ENCODE measurements at places on chromosomes 7 and 10.

DNA sequence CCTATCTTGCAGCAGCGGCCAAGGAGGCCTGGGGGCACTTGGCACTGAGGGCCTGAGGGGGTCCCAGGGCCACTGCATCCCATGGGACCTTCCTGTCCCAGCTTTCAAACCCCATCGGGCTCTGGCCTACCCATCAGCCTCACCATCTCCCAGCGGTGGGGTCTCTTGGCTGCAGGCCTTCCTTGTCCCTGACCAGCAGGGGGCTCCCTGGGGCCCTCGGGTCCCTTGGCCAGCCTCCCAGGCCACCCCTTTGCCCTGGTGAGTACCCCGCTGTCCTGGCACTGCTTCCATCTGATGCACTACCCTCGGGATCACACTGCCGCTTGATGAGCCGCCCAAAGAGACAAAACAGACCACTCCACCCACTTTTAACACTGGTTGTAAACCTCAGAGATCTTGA lies 43.5 kb downstream of the YKT6 start:
- no peak for DNase-seq

DNA sequence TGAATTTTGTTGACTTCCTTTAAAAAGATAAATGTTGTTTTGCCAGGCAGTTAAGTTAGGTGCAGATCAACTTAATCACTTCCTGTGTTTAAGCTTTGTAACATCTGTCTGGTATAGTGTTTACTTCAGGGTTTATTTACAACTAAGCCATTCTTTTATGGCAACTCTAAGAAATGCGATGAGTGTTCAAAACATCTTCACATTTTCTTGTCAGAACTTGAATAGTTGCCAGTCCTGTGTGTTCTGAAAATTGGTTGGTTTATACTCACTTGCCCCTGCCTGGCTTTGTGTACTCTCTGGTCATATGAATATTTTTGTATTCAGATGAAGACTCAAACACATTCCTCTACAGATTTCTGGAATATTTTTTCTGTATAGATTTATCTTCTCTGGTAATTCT lies 327.2 kb downstream of the MDFIC start:
- DNase-seq = no peak

- peak; percentile 6 for DNase-seq
These were observed 734 bp downstream of the PTPN12 start for GRCh38 chr7:77537778-77538280.

GRCh38 chr10:8060704-8061121 lies 6.2 kb downstream of the GATA3 start:
- no peak for DNase-seq

- no peak for DNase-seq
These were observed 139.7 kb upstream of the TMEM72 start for GRCh38 chr10:44771233-44771995.

- DNase-seq = no peak
These were observed 432.0 kb downstream of the GRID1 start for GRCh38 chr10:85934586-85934985.

DNA sequence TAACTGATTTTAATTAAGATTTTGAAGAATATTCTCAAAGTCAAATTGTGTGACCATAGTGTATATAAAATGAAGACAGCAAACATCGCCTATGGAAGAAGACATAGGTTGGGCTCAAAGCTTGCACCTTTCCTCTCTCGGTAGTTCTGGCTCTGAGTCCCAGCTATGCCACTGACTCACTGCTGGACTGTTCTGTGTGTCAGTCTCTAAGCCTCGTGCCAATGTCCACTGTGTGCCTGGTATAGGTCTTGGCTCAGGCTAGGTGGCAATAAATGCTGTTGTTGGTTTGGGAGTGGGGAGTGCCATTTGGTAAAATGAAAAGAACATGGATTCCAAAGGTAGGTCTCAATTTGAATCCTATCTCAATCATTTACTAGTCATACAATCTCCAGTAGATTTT lies 137.5 kb upstream of the RHEB start:
- no peak for DNase-seq

- DNase-seq = no peak
These were observed 26.4 kb downstream of the ARL4A start for GRCh38 chr7:12713625-12714378.

DNA sequence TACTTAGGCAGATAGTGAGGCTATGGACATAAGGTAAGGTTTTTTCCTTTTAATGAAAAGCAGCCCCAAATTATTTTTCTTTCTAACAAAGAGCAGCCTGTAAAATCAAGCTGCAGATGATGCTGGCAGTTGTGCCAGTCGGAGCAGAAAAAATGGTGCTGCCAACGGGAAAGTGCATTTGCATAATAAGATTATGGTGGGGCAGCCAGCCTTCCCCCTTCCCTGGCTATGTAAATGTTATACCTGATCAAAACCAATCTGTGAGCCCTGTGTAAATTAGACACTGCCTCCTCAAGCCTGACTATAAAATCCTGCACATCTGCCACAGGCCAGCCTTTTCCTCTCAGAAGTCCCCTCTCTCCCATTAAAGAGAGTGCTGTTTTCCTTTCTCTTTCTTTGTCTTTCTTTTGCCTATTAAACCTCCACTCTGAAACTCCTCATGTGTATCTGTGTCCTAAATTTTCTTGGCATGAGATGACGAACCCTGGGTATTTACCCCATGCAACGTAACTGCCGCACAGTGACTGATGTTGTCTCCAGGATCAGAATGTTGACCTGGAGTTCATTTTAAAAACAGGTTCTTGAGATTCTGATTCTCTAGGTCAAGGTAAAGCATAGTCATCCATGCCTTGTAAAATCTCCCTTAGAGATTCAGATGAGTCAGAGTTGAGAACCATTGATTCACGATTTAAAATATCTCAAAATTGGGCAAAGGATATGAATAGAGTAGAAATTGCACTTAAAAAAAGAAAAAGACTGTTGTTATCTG lies 167.3 kb upstream of the C1GALT1 start:
- DNase-seq = no peak

- no peak for DNase-seq
These were observed 35.6 kb downstream of the POLL start for GRCh38 chr10:101552442-101552841.

DNA sequence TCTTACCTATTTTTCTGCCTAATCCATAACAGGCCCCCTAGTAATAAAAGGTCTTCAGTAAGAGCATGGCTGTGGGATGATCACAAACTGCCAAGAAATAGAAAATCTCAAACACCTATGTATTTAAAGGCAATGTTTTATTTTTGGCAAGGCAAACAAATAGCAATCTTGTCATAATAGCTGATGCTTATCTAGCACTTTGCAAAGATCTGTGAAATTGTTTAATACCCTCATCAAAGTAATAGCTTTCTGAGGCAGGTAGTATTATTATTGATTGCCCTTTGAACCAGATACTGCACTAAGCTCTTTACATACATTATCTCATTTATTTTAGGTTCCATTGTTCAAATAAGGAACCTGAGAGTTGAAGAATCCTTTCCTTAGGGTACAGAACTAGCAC lies 1.6 kb upstream of the CADPS2 start:
- DNase-seq = no peak

GRCh38 chr10:77027141-77027540 lies 610.5 kb downstream of the KCNMA1 start:
- DNase-seq = no peak

GRCh38 chr10:105540381-105540780 lies 899.3 kb downstream of the SORCS3 start:
- DNase-seq = no peak

DNA sequence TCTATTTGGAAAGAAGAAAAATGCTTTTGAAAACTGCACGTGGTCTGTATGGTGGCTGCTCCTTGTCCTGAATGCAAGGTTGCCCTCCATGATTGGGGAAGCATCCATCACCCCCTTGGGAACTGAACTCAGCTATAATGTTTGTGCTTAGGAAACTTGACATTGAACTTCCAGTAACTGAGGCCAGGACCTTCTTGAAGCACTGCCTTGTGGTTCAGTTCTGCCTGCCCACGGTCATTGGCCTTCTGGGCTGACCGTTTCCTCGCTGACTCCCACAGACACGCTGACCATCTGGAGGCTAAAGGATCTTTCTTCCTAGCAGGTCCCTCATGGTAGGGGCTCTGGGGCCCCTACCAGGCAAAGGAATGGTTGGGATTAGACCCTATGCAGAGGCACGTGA lies 247.8 kb downstream of the CAMK1D start:
- DNase-seq = no peak

- DNase-seq = no peak
These were observed 30.1 kb downstream of the BPGM start for GRCh38 chr7:134676743-134677142.

DNA sequence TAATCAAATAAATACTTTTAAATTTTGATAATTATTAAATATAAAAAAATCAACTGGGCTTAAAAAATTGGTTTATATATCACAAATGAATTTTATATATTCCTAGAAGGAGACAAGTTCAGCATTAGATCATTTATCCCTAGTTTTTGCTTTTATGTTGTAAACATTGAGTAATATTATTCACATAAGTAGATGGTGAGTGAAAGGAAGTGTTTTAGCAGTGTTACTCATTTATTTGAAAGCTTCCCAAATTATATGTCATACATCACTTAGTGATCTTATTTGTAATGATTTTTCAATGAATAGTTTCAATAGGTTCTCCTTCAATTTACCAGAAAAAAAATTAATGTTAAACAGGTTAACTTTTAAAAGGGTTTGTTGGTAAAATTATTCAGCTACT lies 15.8 kb downstream of the KLLN start:
- DNase-seq = no peak

- DNase-seq = no peak
These were observed 6.2 kb downstream of the CALML3 start for GRCh38 chr10:5530846-5531557.

DNA sequence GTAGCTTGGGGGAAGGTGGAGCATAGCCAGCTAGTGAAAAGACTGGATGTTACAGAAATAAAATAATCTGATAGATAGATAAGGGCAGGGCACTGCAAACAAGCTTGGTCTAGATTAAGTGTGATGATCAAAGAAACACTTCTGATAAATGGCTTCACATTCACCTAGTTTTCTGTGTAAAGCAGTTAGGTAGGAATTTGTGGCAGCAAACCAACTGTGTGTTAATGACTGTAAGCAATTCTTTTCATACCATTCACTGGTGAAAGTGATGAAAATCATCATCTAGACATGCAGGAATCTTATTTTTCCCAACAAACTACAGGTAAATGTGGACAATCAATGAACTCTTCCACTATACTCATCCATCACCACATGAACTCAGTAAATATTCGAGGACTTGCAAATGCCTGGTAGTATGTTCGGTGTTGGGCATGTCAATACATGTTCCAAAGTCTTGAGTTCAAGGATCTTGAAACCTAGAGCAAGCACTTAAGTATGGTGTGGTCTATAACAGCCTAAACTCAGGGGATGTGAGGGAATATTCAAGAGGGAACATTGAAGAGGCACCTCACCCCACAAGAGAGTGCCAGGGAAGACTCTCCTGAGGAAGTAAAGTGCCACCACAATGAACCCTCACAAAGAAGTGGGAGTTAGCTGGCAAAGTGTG lies 20.5 kb downstream of the PON3 start:
- DNase-seq = no peak

DNA sequence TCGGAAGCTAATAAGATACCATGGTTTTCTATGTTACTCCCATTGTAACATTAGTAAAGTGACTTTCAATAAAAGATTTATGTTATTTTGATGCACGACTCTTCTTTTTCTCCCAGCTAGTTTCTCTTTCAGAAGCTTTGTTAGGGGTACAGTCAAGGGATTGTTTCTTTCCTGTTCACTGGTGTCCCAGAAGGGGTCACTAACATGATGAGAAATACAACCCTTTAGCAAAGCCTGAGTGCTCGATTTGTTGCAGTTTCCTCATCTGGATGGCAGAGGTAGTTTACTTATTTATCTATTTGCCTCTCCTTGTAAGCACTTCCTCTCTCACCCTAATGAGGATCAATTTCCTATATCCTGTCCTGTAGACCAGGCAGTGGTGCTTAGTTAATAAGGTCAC lies 17.0 kb downstream of the SRI start:
- no peak for DNase-seq

GRCh38 chr10:54983255-54983654 lies 182.2 kb upstream of the PCDH15 start:
- DNase-seq = no peak

- DNase-seq = no peak
These were observed 817 bp downstream of the MLLT10 start for GRCh38 chr10:21534604-21535493.

GRCh38 chr7:105691082-105691679 lies 109.9 kb upstream of the EFCAB10 start:
- DNase-seq = no peak

DNA sequence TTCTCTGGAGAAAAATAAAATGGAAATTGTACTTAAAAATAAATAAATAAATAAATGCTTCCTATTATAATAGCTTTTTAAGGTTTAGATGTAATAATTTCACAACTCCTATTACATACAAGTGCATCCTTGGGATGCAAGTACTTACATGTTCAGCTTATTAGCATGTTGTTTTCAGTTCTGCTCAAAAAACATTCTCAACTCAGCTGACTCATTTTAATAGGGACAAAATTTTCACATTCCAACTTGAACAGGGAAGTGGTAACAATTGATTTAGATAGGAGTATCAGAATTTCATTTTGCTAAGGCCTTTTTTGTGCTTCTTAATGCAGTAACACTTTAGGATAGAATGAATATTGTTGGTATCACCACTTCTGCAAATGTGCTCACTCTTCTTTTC lies 16.7 kb upstream of the PAPSS2 start:
- DNase-seq = no peak

DNA sequence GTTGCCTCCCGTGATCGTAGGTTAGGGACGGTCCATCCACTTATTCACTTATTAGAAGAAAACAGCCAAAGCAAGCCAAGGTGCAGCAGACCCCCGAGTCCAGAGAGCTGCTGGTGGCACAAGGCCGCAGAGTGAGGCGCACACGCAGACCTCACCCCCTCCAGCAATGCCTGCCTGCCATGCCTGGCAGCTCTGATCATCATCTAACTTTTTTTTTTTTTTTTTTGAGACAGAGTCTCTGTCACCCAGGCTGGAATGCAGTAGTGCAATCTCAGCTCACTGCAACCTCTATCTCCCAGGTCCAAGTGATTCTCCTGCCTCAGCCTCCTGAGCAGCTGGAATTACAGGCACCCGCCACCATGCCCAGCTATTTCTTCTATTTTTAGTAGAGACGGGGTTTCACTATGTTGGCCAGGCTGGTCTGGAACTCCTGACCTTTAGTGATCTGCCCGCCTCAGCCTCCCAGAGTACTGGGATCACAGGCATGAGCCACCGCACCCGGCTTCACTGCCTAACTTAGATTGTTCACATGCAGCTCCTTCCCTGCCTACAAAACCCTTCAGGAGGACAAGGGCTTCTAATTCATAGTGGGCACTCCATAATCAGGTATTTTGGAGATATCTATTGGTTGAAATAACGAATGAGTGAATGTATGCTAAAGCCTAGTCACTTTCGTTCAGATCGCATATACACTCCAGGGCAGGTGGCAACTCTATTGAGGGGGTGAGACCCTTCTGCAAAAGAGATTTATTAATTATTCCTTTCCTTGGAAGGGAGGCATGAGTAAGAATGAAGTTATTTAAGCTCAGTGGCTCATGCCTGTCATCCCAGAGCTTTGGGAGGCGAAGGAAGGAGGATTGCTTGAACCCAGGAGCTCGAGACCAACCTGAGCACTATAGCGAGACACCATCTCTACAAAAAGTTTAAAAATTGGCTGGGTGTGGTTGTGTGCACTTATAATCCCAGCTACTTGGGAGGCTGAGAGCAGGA lies 15.9 kb downstream of the TRIM56 start:
- DNase-seq = no peak

GRCh38 chr10:49592726-49593563 lies 17.2 kb upstream of the SLC18A3 start:
- DNase-seq = peak; percentile 20

All from stimulated activated CD4-positive, alpha-beta T cell treated with anti-CD3 and anti-CD28 coated beads, TNF-alpha, amount 100 ng/mL, for 4 hours (primary cell).